ENCODE measurements at places on chromosomes 2 and 18.

- DNase-seq: no peak
These were observed 32.9 kb downstream of the ARHGEF4 start for GRCh38 chr2:130869441-130870160.

DNA sequence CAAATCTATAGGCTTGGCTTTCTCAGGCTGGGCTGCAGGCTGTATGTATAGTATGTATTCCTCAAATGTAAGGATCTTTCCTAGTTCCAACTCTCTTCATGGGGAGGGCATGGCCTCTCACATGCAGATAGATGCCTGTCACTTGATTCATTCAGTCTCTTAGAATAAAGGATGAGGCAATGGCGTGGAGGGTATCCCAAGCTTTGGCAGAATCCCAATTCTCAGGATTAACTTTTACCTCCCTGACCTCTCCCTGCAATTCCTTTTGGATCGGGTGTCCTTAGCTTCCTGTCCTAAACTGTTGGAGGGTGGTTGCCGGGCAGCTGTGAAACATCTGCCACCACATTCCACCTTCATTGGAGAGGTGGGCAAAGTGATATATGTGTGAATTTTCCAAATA lies 80.3 kb downstream of the INSIG2 start:
- no peak for DNase-seq

DNA sequence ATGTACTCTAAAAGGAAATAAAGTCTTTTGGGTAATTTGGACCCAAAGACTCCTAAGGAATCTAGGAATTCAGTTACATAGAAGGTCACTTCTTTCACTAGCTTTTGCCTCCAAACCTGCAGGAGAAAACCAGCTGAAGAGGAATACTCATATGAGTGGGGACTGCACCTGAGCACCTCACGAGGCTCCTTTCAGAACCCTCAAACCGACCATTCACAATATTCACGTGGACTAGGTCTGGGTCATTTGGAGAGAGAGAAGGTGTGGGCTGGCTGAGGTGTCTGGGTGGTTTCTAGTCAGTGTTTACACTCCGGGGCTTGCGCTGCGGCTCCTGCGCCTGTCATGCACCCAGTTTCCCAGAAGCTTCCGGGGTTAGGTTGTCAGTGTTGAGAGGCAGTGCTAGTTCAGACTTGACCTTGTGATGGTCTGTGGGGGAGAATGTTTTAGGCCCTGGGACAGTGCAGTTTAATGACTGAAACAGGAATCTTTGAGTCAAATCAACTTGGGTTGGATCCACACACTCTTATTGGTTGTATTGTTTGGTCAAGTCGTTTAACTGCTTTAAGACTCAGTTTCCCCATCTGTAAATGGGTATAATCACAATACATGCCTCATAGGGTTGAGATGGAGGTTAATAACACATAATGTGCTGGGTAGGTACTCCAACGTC lies 78.4 kb downstream of the LIMS1 start:
- no peak for DNase-seq

DNA sequence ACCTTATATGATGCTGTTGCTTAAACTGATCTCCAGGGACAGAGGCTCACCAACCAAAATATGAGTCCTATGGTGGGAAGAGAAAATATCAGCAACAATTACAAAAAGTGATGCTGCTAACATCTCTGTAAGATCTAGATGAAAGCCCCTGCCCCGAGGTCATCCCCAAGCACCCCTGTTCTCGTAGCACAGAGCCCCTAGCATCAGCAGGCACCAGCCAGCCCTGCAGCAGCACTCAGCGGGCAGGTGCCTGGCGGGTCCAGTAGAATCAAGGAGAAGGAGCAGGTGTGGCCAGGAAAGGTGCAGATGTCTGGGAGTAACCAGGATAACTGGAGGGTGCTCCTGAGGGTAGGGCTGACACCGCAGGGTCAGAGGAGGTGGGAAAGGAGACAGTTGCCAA lies 474.2 kb upstream of the MYT1L start:
- no peak for DNase-seq

DNA sequence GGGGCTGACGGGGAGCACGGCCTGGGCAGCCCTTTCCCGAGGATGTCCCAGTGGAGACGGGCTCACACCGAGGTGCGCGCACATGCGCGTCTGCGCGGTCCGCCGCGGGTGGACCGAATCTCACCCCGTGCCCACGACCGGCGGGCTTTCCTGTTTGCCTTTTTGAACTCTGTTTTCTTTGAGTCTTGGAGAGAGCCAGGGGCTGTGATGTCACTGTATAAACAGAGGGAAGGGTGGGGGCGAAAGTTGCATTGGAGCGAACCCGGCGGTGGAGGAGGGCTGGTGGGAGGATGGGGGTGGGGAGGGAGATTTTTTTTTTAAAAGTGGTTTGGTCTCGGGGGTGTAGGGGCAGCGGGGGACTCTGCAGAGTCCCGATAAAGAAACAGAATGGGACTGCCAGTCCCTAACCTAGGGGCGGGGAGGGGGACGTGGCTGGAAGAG lies 141.2 kb upstream of the CTAGE1 start:
- no peak for DNase-seq

- DNase-seq: no peak
These were observed 258.2 kb upstream of the THUMPD2 start for GRCh38 chr2:40037303-40037702.

GRCh38 chr2:222239945-222240675 lies 58.7 kb downstream of the PAX3 start:
- DNase-seq: no peak

All from activated T-cell treated with anti-CD3 and anti-CD28 coated beads for 4 hours (primary cell).